ENCODE measurements at places on chromosomes 6 and 20.

DNA sequence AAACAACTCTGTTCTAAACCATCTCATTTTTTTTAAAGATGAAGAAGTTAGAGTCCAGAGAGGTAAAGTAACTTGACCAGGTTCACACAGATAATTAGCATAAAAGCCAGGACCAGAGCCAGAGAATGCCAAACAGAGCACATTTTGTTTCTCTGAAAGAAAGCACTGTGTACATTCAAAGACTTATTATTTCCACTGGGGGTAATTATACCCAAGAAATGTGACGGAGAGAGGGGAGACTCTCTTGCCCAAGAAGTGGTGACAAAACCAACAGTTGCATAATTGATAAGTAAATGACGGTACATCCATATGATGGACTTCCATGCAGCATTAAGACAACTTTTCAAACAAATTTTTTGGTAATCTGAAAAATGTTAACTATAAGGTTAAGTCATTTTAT lies 111.6 kb downstream of the RTN4IP1 start:
- no peak for DNase-seq

GRCh38 chr6:12001004-12001705 lies 11.0 kb upstream of the HIVEP1 start:
- no peak for DNase-seq

DNA sequence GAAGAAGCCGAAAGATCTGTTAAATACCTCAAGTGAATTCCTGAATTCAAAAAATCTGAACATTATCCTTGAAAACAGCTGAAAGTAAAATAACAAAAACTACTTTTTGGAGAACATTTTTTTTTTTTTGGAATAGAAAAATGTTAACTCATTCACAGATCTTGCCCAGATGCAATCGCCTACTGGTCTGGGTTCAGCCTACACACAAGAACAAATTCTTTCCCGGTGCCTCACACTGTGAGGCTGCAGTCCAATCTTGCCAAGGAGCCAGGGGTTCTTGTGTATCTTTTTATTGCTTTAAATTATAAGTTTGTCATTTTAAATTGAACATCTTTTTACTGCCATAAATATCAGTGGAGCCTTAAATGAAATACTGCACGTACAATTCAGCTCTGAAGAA lies 41.2 kb upstream of the TMEM200A start:
- peak; percentile 41 for DNase-seq

DNA sequence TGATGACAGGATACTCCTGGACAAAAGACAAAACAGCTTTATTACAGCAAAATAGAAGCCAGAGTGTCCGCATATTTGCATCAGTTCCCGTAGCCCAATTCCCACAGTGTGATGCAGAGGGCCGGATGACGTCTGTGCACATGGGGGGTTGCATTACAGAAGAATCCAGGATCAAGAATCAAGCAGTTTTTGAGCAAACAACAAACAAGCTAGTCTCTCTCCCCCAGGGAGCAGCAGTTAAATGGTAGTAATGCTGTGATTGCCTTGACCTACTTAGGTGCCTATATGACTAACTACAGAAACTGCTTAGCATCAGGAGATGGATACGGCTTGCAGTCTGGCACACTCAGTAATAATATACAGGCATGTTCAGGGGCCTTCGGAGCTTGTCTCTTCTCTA lies 3.2 kb upstream of the SDHAF4 start:
- DNase-seq, result no peak

- DNase-seq, result no peak
Measured at GRCh38 chr6:50843842-50844241, 25.2 kb downstream of the TFAP2B start.

GRCh38 chr20:53513168-53513488 lies 80.5 kb downstream of the ZNF217 start:
- DNase-seq, result no peak

GRCh38 chr6:110738899-110739365 lies 76.3 kb downstream of the CDK19 start:
- DNase-seq, result no peak

DNA sequence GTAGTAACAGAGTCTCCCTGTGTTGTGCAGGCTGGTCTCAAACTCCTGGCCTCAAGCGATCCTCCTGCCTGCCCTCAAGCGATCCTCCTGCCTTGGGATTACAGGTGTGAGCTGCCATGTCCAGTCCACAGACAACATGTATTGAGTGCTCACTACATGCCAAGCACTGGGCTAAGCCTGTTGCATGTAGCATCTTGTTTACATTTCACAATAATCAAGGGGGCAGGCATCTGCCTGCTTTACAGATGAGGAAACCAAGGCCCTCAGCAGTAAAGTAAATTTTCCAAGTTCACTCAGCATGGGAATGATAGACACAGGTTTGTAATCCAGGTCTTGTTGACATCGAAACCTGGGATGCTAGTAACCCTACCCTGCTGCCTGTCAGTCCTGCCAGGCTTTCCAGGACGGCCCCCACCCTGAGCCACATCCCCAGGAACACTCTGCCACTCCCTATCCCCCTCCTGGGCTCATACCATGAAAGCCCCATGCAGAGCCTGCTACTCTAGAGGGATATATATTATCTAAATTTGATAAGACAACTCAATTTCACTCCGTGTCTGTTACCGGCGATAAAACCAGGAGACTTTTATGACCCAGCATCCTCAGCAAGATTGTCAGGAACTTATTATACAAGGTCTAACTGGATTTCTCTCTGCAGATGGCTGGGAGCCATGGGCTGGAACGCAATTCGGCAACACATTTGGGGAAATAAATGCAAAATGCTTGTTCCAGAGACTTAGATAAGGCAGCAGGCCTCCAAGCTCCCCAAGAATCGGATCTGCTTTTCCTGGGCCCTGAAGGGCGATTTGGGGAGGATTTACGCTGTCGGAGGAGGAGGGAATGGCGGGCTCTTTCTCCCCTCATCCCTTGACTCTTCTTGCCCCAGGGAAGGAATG lies 30.4 kb downstream of the CD40 start:
- DNase-seq, result no peak

- no peak for DNase-seq
Measured at GRCh38 chr6:129659167-129659566, 50.8 kb downstream of the ARHGAP18 start.

GRCh38 chr20:1664911-1665310 lies 7.3 kb upstream of the SIRPG start:
- DNase-seq, result no peak

GRCh38 chr6:14290041-14290771 lies 172.6 kb downstream of the CD83 start:
- DNase-seq, result no peak

DNA sequence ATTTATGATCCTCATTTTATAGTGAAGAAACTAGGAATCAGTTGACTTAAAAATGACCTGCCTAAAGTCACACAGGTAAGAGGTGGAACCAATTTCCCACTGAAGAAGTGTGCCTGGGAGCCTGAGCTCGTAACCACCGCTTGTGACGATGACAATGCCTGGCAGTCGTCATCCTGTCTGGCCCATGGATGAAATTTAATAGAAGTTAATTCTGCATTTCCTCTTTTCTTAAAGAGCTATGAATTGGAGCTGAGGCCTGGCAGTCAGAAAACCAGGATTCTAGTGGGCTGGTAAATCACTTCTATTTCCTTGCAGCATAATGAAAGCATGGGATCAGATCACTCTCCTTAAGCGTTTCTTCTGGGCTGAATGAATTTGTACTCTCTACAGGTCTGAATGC lies 200.0 kb upstream of the SGK1 start:
- DNase-seq, result no peak

DNA sequence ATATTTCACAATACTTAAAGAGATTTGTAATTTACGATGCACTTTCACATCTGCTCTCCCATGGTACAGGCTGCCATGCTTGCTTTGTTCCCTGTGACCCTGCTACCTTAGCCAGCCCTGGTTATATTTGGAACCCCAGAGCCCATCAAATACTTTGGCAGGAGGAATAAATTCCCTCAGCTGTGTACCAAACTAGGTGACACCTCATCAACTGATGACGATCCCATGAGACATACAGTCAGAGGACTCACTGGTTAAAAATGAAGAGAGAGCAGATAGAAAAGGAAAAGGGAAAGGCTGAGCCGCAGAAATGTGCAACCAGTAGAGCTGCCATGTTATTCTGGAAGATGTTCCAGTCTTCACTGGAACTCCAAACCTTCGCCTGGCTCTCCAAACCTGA lies 120.0 kb downstream of the SIM1 start:
- DNase-seq, result no peak

- no peak for DNase-seq
Measured at GRCh38 chr6:13927203-13927602, 2.5 kb downstream of the RNF182 start.

DNA sequence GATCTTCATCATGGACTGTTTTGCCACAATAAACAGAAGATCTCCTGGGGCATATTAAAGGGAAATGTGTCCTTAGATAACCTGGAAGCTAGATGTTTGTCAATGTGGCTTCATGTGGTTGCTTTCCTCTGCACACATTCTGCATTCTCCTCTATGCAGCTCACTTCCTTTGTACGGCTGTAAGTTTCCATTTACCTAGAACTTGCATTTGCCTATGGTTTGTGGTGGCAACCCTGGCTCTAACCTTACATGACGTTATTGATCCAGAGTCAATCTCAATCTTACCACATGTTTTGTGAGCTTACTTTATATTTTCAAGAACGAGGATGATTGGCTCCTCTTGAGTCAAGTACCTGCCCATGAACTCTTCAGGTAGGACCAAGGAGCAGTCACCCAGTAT lies 863.1 kb downstream of the MAFB start:
- no peak for DNase-seq

DNA sequence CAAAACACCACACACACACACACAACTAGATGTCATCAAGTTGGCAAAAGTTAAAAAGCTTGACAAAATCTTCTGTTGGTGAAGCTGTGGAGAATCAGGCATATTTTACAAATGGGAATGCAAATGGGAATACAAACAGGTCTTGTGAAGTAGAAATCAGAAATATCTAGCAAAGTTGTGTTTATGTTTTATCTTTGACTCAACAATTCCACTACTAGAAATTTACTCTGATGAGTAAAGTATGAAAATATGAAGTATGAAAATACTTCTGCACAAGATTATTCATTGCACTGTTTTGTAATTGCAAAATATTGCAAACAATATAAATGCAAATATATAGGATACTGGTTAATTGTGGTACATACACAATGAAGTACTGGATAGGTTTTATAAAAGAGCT lies 1166.0 kb upstream of the GJE1 start:
- no peak for DNase-seq

DNA sequence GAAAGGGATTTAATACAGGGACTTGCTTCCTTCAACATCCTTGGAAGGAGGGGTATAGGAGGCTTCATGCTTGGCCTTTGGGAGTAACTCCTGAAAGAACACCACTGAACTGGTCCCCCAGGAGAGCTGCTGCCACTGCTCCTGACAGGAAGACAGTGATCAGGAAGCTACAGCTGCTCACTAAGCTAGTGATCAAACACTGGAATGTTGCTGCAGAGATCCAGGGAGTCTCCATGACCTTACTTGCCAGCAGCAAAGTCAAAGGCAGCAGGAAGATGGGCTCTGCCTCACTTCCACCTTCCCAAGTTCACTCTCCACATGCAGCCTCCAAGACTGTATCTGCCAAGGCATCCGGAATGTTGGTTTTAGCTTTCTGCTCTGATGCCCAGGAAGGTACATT lies 31.8 kb downstream of the PIM1 start:
- DNase-seq, result no peak

DNA sequence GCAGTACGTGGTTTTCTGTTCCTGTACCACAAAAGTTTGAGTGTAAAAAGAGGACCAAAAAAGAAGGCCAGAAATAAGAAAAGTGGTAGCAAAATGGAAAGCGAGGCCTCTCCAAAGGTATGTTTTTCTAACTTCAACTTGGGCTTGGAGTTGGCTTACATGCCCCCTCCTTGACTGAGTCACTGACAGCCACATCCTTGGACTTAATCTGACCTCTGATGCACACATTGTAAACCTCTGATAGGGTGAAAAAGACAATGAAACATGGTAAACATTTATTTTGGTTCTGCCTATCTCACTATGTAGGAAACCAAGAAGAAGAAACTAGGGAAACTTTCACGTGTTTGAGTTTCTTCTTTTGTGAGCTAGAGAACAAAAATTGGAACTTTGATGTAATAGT lies 503.2 kb upstream of the ID4 start:
- no peak for DNase-seq

DNA sequence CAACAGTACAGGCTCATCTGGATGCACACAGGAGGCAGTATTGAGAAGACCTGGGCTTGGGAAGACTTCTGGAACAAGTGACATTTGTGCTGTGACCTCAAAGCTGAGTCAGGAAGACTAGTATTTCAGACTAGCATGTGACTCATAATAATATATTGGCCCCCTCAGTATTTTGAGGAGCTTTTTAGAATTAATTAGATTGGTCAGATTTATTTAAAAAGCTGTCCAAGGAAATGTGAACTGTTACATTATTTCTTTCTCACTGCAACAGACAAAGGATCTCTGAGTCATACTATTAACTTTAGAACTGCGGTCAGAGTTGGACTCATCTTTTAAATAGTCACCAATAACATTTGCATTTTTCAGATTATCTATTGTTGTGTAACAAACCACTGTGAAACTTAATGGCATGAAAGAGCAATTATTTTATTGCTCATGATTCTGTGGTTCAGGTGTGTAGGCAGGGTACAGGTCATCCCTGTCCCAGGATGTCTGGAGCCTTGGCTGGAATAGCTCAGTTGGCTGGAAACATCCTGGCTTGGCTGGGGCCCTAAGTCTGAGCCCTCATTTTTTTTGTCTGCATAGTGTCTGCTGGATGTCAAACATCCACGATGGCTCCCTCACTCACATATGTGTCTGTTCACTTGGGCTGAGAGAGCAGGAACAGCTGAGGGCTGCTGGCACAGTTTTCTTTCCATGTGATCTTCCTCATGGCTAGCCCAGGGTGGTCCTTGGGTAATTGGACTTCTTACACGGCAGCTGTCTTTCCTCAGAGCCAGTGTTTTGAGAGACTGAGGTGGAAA lies 46.9 kb downstream of the MAP3K4 start:
- peak; percentile 67 for DNase-seq

DNA sequence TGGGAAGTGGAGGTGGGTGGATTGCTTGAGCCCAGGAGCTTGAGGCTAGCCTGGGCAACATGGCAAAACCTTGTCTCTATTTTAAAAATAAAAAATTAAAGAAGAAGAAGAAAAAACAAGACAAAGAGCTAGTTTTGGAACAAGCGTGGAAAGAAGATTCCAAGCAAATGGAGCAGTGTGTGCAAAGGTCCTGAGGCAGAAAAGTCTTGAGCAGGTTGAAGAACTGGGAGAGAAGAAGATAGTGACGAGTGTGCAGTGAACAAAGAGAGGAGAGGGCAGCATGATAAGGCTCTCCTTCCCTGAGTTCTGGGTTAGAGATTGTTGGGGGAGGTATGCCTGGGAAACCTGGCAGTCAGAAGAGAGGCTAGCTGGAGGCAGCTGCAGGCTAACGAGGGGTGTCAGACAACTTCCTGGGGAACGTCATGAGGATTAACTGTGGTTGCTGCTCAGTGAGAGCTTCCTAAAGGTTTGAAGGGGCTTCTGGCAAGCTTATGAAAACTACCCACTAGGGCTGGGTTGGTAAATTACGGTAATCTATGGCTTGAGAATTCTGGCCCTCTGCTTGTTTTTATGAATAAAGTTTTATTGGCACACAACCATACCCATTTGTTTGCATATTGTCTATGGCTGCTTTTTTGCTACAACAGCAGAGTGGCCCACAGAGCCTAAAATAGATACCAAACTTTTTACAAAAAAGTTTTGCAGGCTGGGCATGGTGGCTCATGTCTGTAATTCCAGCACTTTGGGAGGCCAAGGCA lies 128.9 kb downstream of the ZFP64 start:
- DNase-seq, result no peak

- DNase-seq, result no peak
Measured at GRCh38 chr20:44235702-44236101, 11.4 kb upstream of the GDAP1L1 start.
